T1000 (cell line): ENCODE measurements at places on chromosomes 3 and 15.

DNA sequence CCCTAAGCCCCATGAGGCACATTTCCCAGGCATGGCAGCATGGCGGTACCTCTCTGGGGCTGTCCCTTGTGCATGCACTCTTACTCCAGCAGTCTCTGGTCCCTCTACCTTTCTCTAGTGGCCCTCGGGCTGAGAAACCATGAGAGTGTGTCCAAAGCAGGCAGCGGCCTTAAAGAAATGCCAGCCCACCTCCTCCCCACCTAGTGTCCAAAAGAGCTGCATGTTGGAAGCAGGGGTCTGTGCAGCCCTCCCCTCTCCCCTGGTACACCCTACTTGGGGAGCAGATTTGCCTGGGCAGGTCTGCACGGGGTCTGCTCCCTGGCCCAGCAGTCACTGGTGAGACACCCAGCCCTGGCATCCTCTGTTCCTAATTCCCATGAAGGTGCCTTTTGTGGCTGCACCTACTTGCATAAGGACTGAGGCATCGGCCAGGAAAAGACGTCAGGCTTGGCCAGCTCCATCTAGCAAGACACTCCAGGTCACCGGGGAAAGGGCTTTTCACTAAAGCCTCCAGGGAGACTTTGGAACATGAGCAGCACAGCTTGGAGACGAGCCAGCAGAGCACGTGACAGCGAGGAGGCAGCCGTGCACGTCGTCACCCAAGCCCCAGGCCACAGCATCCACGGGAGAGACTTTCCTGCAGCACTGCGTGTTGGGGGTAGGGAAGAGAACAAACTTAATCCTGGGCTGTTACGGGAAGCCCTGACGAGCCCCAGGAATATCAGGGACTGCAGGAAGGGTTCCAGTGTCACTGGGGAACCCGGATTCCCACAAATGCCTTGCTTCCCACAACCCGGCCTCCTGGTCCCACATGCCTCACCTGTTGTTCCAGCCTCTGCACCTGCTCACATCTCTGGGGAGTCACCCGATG, 38.8 kb downstream of the TM2D3 start:
- no peak for DNase-seq

DNA sequence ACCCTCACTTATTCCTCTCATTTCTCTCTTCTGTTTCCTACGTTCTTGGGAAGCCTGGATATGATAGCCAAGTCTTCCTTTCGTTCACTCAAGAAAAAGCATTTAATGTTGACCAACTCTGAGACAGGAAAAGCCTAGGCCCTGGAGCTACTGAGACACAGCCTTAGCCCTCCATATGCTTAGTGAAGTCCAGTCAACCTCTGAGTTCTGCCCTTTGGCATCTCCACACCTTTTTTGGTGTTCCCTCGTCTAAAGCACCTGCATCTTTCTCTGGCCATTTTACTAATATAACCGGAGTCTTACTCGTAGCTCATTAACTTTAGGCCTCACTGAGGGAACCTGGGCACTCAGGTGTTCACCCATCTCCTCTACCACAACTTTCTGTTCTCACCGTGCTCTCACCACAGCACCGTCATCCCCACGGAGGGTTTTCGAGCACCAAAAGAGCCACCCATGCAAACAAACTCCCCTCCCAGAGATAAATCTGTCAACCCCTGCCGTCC, 632 bp downstream of the MTHFS start:
- no peak for DNase-seq

- DNase-seq: no peak
Measured at GRCh38 chr15:100834731-100835130, 44.9 kb upstream of the ALDH1A3 start.

- peak; percentile 24 for DNase-seq
Measured at GRCh38 chr15:58521293-58521991, 89.7 kb downstream of the LIPC start.

- no peak for DNase-seq
Measured at GRCh38 chr3:111923806-111924205, 55.0 kb upstream of the ABHD10 start.
